ENCODE measurements at places on chromosomes 5 and 9.

- DNase-seq, result no peak
These were observed 809 bp downstream of the MCCC2 start for GRCh38 chr5:71587766-71588532.

- DNase-seq, result peak; percentile 73
These were observed 162.7 kb downstream of the C9orf50 start for GRCh38 chr9:129458155-129458661.

DNA sequence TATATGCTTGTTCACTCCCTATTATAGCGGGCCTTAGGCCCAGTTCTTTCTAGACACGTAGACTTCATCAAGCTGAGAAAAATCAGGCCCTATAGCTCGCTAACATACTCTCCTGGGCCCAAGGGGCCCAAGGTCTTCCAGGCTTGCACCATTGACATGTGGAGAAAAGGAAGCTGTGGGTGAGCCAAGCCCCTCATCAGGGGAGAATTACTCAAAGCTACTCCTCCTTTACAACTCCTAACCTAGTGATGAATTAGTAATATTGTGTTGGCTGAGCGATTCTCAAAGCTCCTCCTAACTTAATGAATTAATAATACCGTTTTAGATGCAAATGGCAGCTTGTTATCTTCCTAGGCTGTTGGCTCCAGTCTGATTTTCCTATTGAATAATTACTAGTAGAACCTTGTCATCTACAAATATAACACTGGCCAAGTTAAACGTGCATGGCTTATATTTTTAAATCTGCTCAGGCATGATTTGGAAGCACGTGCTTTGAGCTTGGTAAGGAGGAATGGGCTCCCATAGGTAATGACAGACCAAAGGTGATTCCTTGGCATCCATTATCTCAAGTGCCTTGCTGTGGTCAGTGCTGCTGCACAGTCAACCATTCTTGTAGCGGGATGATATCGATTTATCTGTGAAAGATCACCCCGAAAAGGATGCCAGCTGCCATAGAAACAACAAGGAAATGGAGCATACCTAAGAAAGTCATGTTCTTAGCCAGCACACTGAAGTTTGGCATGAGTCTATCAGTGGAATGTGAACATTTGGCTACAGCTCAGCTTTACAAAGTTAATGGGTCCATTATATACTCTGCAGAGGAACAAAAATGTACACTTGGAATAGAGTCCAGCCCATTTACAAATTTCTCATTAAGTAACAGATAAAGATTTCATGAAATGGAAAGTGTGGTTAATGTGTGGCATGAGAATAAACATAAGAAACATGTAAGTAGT is 23.8 kb downstream of the LVRN start:
- no peak for DNase-seq

- DNase-seq, result no peak
These were observed 5.2 kb downstream of the TCF7 start for GRCh38 chr5:134119720-134120119.

- DNase-seq, result no peak
These were observed 80.8 kb upstream of the IL12B start for GRCh38 chr5:159411115-159411514.

- no peak for DNase-seq
These were observed 152.8 kb upstream of the PRLR start for GRCh38 chr5:35383041-35383440.

DNA sequence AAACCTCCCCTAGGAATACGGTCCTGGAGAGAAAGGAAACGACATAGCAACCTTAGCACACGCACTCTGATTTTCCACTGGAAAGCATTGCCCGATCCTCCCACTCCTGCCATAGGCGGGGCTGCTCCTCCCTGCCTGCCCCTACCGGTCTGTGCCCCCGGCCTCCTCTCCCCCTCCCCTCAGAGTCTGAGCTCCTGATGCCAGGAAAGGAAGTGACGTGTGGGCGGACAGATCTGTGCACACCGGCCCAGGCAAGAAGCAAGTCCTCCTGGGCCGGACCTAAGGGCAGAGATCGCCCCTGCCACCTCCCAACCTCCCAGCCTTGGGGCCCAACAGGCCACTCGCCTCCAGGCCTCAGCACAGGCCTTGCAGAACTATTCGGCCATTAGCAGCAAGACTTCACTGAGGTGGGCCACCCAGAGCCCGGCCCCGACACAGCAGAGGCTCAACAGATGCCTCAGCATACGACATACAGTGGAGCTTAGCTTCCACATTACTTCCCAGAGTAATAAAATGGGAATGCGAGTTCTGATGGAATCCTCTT is 7.2 kb downstream of the NINJ1 start:
- DNase-seq, result no peak

DNA sequence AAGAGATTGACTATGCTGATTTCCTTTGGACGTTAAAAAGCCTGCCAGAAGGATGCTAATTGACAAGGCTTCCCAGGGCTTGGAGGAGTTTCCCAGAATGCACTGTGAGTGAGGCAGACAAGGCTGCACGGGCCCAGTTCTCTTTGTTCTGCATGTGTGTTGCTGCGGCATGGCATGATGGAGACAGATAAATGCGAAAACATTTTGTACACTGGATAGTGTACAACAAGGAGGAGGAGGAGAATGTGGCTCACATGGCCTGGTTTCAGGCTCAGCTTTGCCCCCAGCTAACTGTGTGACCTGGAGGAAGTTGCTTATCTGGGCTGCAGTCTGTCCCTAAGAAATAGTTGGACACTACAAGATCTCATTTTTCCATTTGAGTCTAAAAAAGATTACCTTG is 135.5 kb upstream of the CPEB4 start:
- DNase-seq, result no peak

All from NCI-H1092 treated with DMSO at 0.1 percent for 48 hours (cell line).